ENCODE measurements at places on chromosomes 11 and 22.

DNA sequence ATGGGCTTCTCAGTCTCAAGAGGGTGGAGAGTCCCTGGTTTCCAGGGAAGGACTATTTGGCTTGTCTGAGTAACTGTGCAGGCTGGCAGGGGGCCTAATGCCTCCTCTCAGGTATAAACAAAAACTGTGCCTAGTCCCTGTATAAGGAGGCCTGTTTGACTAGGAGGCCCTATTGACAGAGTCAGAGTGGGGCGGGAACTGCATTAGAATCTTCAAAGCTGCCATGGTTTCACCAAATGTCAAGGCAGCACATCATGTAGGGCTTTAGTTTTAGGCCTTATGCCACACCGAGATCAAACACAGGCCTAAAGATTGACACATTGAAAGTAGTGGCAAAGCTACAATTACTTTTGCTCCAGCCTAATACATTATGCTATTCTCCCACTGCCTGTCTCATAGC is 611.5 kb upstream of the B3GAT1 start:
- H3K36me3 ChIP-seq = no peaks in the 10 kb centered on the region
- no peak for DNase-seq

GRCh38 chr11:64396079-64396591 is 37.2 kb downstream of the RPS6KA4 start:
- no peak overlapping the region for H3K27ac ChIP-seq
- DNase-seq = no peak
- peaks cover 6% of the 10 kb centered on the region for H3K4me1 ChIP-seq

DNA sequence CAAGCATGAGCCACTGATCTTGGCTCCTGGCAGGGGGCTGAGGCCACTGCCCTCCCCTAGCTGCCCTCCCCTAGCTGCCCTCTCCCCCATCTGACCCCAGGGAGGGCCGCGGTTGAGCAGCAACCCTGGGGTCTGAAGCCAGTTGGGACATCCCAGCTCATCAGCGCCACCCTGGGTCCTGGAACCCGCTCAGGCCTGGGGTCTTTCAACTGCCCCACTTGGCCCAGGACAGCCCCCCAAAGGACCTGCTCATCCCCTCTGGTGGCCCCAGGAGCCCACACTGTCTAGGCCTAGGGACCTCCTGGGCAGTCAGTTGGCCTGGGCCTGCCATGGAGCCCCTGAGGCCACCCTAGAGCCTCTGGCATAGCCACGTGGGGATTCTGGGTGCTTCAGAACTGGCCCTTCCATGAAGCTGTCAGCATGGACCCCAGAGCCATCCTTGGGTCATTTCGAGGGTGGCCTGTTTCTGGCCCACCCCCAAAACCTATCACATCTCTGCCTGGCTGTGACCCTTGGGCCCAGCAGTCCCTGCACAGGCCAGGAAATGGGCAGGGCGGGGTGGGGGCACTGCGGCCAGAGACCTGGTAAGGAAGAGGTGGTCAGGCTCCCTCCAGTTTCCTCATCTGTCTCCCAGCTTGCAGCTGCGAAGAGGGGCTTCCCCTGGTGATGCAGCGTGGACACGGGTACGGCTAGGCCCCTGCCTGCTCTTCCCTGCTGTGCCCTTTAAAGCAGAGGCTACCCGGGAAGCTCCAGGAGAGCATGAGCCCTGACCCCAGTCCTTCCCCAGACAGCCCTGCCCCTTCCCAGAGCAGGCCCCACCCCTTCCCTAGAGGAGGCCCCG is 37.9 kb downstream of the MUC2 start:
- H3K27me3 ChIP-seq = no peaks in the 10 kb centered on the region
- no peak for DNase-seq
- H3K27ac ChIP-seq = no peak overlapping the region

DNA sequence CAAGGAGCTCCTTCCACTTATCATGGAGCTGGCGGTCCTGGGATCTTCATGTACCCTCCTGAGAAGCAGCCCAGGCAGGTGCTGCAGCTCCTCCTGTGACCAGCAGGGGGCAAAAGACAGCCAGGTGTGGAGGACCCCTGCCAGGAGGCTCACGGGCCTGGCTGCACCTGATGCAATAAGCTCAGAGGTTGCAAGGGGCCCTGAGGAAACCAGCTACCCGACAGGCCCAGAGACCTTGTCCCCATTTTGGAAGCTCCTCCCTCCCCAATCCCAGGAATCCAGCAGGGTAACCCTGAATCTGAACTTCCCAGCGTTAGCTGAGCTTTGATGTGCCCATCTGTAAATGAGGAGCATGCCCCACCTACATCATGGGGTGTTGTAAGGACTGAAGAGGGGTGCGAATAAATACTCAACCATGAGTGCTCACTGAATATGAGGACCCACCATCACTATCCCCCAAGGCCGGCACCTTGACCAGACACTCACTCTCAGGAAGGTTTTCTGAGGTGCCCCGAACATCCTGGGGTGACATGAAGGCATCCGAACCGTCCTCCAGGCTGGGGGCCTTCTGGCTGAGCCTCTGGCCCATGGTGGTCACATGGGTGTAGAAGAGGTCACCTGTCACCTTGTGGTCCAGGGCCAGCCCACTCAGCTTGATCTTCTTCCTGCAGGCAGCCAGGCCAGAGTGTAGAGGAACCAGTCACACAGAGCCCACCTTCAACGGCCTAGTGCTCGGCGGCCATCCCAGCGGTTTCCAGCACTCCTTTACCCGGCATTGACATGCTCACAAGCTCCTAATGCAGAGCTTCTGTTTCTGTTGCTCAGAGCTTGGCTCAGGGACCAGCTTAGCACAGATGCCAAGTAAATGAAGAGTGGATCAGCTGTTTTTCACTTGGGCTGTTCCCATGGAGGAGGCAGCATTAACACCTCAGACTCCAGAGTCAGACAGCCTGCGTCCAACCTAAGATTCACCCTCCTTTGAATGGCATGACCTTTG is 21.7 kb downstream of the SLC43A1 start:
- H3K27ac ChIP-seq = peak overlapping the region; percentile 4
- peaks cover 33% of the 10 kb centered on the region for H3K36me3 ChIP-seq
- peak; percentile 81 for DNase-seq
- H3K4me1 ChIP-seq = peaks cover under 1% of the 10 kb centered on the region
- H3K27me3 ChIP-seq = no peaks in the 10 kb centered on the region

DNA sequence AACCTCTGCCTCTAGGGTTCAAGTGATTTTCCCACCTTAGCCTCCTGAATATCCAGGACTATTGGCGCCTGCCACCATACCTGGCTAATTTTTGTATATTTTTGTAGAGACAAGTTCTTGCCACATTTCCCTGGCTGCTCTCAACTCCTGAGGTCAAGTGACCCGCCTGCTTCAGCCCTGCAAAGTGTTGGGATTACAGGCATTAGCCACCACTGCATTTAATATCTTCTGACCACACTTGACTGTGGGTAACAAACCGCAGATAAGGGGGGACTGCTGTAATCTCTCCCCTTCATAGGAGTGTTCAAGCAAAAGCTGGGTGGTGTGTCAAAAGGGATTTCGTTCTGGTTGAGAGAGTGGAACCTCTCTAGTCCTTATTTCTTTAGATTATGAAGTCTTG is 53.4 kb downstream of the GRAMD1B start:
- no peaks in the 10 kb centered on the region for H3K36me3 ChIP-seq
- DNase-seq = no peak
- H3K27me3 ChIP-seq = no peaks in the 10 kb centered on the region
- no peak overlapping the region for H3K27ac ChIP-seq

DNA sequence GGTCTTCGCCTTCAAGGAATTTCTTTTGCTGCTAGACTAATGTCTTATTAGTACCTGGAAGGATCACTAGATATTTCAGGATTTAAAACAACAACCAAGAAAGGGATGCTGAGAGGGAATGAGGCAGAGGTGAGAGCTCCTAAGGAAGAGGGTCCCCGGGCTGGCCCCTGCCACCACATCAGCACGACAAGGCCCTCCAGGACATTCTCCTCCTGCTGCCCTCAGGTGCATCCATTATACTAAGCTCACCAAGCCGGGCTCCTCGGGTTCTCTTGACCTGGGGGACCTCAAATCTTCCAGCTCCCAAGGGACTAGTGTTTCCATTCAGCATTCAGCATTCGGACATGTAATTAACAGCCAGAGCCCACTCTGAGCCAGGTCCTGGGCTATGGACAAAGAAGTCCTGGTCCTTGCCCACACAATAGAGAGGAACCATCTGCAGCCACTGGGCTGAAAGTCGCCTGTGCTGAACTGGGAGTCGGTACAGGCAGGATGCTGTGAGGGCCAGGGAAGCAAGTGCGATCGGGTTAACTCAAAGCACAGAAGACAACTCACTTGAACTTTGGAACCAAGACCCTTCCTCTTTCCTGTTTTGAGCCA is 29.4 kb upstream of the OAF start:
- H3K27me3 ChIP-seq = no peaks in the 10 kb centered on the region
- no peak overlapping the region for H3K27ac ChIP-seq
- H3K4me1 ChIP-seq = no peaks in the 10 kb centered on the region

- H3K4me3 ChIP-seq = no peak overlapping the region
- peaks cover 12% of the 10 kb centered on the region for H3K27me3 ChIP-seq
- no peaks in the 10 kb centered on the region for H3K4me1 ChIP-seq
- no peaks in the 10 kb centered on the region for H3K36me3 ChIP-seq
Measured at GRCh38 chr22:45964926-45965527, 11.9 kb downstream of the WNT7B start.

GRCh38 chr22:22371031-22371541 is 126.5 kb downstream of the VPREB1 start:
- no peaks in the 10 kb centered on the region for H3K27me3 ChIP-seq
- no peaks in the 10 kb centered on the region for H3K4me1 ChIP-seq
- H3K4me3 ChIP-seq = no peak overlapping the region
- H3K36me3 ChIP-seq = no peaks in the 10 kb centered on the region
- no peak for DNase-seq

DNA sequence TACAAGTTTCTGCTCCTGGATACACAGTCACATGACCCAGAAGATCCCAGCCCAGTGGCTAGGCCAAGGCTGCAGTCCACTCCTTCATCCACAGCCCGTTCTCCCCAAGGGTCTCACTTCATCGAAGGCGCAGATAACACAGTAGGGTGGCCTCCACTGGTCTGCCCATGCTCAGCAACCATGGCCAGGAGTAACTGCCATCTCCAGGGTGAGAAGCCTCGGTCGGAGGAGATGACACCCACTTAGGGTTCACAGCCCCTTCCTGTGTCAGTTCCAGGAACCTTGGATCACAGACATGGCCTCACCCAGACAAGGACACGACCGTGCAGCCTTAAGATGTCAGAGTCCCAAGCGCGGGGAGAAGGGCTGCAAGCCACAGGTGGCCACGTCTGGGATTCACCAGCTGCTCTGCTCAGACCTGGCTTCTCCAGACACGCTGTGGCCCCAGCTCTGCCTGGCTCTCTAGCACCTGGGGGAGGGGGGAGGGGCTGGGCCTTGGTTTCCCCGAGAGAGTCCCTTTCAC is 2.6 kb downstream of the BET1L start:
- peaks cover 33% of the 10 kb centered on the region for H3K4me1 ChIP-seq
- H3K27ac ChIP-seq = no peak overlapping the region
- H3K36me3 ChIP-seq = peaks cover 40% of the 10 kb centered on the region
- no peaks in the 10 kb centered on the region for H3K27me3 ChIP-seq
- H3K4me3 ChIP-seq = no peak overlapping the region
- DNase-seq = no peak

DNA sequence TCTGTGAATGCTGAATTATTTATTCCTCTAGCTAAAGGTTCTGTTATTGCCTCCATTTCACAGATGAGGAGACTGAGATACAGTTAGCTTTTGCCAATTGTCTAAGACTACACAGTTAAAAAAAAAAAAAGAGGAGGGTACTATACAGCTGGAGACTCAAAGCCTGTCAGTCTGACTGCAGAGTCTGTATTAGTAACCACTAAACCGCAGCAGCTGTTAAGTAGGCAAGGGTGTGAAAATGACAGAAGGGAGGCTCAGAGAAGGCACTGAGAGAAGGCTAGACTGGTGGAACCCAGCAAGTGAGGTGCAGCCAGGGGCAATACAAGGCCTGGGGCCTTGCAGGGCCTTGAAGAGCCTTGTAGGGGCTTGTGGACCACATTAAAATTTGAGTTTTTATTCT is 181.2 kb downstream of the CSNK2A3 start:
- no peaks in the 10 kb centered on the region for H3K27me3 ChIP-seq
- H3K27ac ChIP-seq = no peak overlapping the region
- no peaks in the 10 kb centered on the region for H3K36me3 ChIP-seq

DNA sequence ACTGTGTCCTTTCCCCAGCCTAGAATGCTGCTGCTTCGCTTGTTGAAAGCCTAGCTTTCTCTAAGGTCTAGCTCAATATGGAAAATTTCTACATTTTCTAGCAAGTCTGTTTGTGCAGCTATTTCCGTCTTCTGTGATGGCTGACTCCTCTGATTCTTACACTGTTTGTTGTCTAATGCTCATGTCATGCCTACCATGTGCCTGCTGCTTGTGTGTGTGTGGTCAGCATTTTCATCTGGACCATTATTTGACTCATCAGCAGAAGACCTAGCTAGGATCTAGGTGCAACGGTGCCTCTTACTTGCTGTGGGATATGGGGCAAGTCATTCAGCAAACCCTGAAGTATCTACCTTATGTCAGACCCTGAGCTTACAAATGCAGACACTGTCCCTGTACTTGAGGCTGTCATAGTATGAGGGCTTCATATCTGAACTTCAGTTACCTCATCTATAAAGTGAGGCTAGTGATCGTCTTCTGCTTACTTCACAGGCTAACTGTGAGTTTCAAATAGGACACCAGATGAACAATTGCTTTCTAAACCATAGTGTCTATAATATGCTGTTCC is 86.5 kb upstream of the MYO18B start:
- no peaks in the 10 kb centered on the region for H3K36me3 ChIP-seq
- no peak overlapping the region for H3K4me3 ChIP-seq
- no peak for DNase-seq

- no peak for DNase-seq
- H3K27ac ChIP-seq = no peak overlapping the region
- H3K4me1 ChIP-seq = peaks cover 12% of the 10 kb centered on the region
Measured at GRCh38 chr11:35672608-35673007, 10.0 kb downstream of the TRIM44 start.

GRCh38 chr22:46071451-46072109 is 78.7 kb upstream of the PPARA start:
- no peaks in the 10 kb centered on the region for H3K36me3 ChIP-seq
- peaks cover 41% of the 10 kb centered on the region for H3K4me1 ChIP-seq

GRCh38 chr11:119741369-119742262 is 12.6 kb upstream of the NECTIN1 start:
- no peaks in the 10 kb centered on the region for H3K27me3 ChIP-seq
- no peak overlapping the region for H3K27ac ChIP-seq
- peaks cover 4% of the 10 kb centered on the region for H3K4me1 ChIP-seq
- H3K4me3 ChIP-seq = no peak overlapping the region
- H3K36me3 ChIP-seq = no peaks in the 10 kb centered on the region

GRCh38 chr11:64534950-64535349 is 56.1 kb upstream of the SLC22A12 start:
- H3K27me3 ChIP-seq = no peaks in the 10 kb centered on the region
- no peak overlapping the region for H3K27ac ChIP-seq
- H3K4me3 ChIP-seq = no peak overlapping the region
- H3K4me1 ChIP-seq = no peaks in the 10 kb centered on the region
- H3K36me3 ChIP-seq = no peaks in the 10 kb centered on the region
- no peak for DNase-seq
